Cortex of kidney (tissue), 1 donor: ENCODE measurements at places on chromosomes 16 and 17.

DNA sequence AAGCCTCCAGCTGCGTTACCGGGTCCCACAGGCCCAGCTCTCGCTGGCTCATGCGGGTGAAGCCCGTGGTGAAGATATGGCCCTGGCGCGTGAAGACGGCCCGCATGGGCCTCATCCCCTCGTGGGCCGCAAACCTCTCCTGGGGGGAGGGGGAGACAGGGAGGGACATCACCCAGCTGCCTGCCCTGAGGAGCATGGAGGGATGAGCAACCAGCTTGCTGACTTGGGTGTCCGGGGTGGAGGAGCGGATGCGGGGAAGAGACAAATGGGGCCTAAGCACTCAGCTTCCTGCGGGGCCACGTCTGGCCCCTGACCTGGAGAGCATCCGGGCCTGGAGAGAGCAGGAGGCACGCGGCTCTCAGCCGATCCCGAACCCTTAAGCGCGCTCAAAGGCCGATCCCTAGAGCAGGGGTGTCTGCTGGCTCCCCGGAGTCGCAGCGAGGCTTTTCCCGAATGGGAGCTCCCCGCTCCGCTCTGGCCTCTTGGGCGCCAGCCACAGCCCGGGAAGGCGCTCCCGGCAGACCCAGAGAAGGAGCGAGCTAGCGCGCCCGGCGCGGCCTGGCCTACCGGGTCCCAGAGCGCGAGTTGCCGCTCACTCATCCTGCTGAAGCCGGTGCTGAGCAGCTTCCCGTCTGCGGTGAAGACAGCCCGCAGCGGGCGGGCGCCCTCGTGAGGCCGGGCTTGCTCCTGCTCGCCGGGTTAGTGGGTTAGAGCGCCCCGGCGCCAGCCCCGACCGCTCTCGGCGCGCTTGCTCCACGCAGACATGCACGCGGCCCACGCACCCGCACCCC, 5.0 kb downstream of the CORO6 start:
- no peak for DNase-seq

- no peak for DNase-seq
Measured at GRCh38 chr16:74601126-74601871, 5.6 kb downstream of the GLG1 start.

DNA sequence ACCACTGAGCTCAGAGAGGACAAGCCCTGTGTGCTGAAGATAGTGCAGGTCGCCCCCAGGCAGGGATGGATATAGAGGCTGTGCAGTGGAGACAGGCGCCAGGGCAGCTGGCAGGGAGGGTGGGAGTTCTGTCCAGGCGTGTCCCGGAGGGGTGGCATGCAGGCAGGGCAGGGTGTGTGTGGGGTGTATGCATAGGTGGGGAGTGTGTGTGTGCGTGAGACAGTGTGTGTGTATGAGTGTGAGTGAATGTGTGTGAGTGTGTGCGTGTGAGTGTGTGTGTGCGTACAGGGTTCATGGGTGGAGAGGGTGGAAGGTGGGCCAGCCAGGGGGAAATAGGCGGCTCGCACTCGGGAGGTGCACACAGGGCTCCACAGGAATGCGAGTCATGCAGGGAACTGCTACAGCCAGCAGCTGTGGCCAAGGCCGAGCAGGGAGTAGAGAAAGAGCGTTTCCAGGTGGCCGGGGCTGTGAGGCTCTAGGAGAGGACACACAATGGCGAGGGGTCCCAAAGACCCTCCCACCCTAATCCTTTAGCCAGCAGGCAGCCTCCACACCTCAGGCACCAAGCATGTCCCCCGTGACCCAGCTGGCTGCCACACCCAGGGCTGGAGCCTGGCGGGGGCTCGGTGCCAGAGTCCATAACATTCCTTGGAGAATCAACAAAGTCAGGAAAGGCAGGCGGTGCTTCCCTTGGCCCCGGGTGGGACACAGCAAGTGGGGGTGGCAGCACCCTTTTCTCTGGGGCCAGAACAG, 4.6 kb downstream of the PLCD3 start:
- DNase-seq, result no peak

GRCh38 chr16:2799205-2799858, 1.1 kb downstream of the PRSS41 start:
- no peak for DNase-seq

GRCh38 chr17:57406131-57406980, 150.0 kb downstream of the MSI2 start:
- DNase-seq, result no peak

GRCh38 chr16:81629034-81629802, 149.9 kb upstream of the PLCG2 start:
- DNase-seq, result no peak

DNA sequence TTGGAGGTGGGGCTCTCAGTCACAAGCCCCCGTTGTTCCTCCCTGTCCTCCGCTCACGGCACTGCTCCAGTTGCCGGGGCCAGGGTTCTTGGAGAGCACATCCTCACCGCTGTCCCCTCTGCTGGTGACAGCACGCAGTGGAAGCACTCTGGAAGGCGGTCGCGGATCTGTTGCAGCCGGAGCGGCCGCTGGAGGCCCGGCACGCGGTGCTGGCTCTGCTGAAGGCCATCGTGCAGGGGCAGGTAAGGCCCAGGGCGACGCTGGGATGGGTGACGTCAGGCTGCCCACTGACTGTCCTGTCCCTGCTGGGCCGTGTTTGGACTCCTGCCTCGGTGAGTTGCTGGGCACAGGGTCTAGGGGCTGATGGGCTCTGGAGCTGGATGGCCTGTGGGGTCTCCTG, 5.4 kb downstream of the TSC2 start:
- DNase-seq, result no peak

DNA sequence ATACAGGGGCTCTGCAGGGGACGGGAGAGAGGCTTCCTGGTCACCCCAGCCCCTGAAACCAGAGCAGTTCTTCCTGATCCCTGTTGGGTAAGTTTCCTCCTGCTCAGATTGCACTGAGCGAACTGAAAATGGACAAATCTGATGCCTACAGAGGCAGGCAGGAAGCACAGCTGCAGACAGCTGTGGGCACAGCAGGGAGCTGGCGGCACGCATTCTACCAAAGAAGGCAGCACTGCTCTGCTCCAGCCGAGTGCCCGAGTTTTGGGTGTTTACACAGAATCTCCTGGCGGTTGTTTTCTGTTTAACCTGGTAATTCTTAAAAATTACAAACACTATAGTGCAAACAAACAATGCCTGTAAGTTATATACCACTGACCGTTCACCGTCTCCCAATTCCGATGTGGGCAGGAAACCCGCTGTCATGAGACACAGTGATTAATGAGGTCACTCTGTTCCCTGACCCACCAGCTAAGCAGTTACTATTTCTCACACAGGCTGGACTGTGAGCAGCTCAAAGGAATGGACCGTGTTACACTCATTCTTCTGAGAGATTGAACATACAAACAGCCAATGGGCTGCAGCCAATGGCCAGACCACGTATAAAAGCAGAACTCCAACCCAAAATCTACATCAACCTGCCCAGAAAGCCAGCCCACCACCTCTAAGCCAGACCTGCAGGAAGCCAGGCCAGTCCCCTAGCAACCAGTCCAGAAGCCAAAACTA, 25.5 kb downstream of the NSMCE1 start:
- no peak for DNase-seq

GRCh38 chr17:1294157-1294717, 14.8 kb downstream of the TRARG1 start:
- no peak for DNase-seq
